Right lung (tissue), 10 donors: ENCODE measurements at places on chromosomes 13 and 19. TPM values are rescaled to one million over a fixed set of nuclear protein-coding genes. Genes with fewer than 3 reads are reported as not detected.

Gene FBXO17
- polyA plus RNA-seq, result 44.6 TPM

- no peak for DNase-seq
These were observed 16.0 kb upstream of the QTRT1 start for GRCh38 chr19:10685210-10685609.

Gene SIGLEC12
- not detected for polyA plus RNA-seq

Gene PPM1N
- 0.25 TPM for polyA plus RNA-seq

- DNase-seq, result no peak
These were observed 2.7 kb upstream of the RPS16 start for GRCh38 chr19:39438270-39438934.

GRCh38 chr13:38941353-38941945, 49.2 kb downstream of the STOML3 start:
- no peak for DNase-seq

- DNase-seq, result no peak
These were observed 116.0 kb downstream of the ZNF536 start for GRCh38 chr19:30488191-30488590.

Gene STOML3
- polyA plus RNA-seq, result 3.3 TPM

Gene KIR3DL2
- not detected for polyA plus RNA-seq

Gene MEDAG
- polyA plus RNA-seq, result 3.4 TPM

Gene HSH2D
- polyA plus RNA-seq, result 2.2 TPM

DNA sequence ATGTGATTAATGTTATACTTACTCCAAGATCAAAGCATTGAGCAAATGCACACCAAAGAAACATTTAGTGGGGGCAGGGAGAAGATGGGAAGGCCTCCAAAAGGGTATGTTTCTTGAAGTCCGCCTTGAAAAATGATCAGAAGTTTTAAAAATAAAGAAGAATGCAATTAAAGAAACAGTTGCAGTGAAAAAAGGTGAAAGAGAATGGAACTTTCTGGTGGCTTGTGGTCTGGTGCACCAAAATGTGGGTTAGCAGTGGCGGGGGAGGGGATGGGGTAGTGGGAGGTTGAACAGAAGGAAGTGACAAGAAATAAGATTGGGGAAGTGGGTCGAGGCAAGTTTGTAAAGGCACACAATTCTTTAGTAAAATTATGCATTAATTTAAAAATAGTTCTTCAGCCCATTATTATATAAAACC, 2.5 kb downstream of the LCP1 start:
- DNase-seq, result no peak

GRCh38 chr19:50817941-50818858, 5.4 kb downstream of the KLK1 start:
- DNase-seq, result no peak

DNA sequence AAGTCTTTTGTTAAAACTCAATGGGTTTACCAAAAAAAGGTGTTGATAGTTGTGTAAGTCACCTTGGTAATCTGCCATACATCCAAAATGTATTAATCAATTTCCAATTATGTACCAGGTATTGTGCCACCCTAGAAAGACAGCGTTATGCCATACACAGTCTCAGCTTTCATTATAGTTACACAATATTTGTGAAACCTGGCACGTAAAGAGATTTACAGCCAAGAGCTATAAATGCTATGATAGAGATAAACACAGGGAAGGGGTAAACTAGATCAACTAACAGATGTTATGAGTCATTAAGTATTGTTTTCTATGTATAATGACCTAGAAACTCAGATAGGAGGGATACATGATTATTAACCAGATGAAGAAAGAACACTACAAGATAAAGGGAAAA, 725.6 kb upstream of the SLITRK5 start:
- no peak for DNase-seq

Gene ZNF836
- polyA plus RNA-seq, result 20.3 TPM

DNA sequence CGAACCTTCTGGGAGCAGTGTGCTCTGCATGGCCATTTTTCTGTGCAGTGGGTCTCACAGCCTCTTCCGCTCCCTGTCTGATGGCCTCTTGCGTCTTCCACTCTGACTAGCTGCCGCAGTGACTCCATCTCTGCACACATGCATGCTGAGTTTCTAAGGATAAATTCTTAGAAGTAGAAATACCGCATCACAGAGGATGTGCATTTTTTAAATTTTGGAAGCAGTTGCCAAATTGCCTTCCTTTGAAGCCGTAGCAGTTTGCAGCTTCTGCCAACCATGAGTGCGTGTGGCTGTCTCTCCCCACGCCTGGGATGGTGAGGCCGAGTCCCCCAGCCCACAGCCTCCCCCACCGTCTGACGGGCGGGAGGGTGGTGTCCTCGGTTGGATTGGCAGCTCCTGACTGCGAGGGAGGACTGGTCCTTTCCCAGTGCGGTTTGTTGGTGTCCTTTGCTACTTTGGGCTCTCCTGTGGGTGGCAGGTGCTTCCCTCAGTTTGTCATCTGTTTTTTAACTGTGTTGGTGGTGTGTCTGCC, 9.8 kb downstream of the FZR1 start:
- DNase-seq, result no peak

DNA sequence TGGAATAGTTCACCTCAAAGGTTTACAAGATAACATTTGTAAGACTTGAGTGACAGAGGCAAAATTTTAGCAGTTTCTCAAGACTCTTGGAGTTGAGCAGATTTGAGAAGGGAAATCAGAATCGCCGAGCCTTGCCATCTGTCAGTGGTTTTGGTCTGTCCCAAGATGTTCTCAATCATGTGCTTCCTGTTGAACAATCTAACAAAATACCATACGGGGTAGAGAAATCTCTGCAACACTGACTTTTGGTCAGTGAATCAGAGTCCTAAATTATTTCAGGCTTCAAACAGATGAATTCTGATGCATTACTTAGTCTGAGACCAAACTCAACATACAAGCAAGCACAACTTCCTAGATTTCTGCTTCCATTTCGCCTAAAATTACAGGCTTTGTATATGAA, 3.8 kb downstream of the KCTD12 start:
- no peak for DNase-seq

DNA sequence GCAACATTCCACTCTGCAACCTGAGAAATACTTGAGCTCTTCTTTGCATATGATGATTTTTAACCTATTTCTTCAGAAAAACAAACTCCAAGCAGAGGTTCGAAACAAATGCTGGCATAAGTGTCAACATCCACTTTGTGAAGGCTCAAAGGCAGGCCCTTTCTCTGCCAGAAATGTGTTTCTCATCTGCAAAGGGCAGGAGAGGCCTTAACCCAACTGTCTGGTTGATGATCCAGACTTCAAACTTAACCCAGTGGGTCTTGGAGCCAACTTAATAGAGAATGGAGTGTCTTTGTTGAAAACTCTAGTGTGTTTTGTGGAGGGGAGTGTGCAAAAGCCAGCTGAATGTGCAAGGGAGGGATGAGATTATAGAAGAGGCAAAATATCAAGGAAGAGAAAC, 28.3 kb upstream of the ZNF507 start:
- no peak for DNase-seq

DNA sequence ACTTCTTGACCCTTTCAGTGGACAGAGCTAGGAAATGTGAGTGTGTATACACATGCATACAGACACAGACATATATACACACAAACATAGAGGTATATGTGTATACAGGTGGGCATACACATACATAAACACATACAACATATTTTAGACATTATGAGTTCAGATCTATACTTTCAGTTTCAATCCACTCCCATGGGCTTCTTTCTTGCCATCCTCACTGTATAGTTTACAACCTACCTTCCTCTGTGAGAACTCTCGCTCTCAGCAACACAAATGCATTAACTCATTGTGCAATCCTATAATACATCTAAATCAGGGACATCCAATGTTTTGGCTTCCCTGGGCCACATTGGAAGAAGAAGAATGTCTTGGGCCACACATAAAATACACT, 21.2 kb upstream of the SCEL start:
- no peak for DNase-seq
